ENCODE measurements at places on chromosomes 4 and X. TPM values are rescaled to one million over a fixed set of nuclear protein-coding genes. Genes with fewer than 3 reads are reported as not detected.

SPATA18 gene
- 1.2 TPM for total RNA-seq

GC gene
- total RNA-seq, result not detected

GLUD2 gene
- total RNA-seq, result 0.49 TPM

LEF1 gene
- 7.1 TPM for total RNA-seq

XAGE1B gene
- not detected for total RNA-seq

HTN1 gene
- total RNA-seq, result not detected

RHOXF2 gene
- total RNA-seq, result not detected

SHISA3 gene
- total RNA-seq, result not detected

RAI2 gene
- total RNA-seq, result 3.4 TPM

TMPRSS11D gene
- total RNA-seq, result not detected

TREX2 gene
- total RNA-seq, result 0.25 TPM

ADAMTS3 gene
- 14.8 TPM for total RNA-seq

MAGEA6 gene
- not detected for total RNA-seq

TMPRSS11B gene
- total RNA-seq, result not detected

NPY2R gene
- total RNA-seq, result 11.8 TPM

ZNF157 gene
- 3.7 TPM for total RNA-seq

USP17L20 gene
- total RNA-seq, result not detected

RBM10 gene
- 31.7 TPM for total RNA-seq

NDP gene
- total RNA-seq, result 24.3 TPM

XKRX gene
- not detected for total RNA-seq

LRIT3 gene
- total RNA-seq, result 0.25 TPM

HSD17B13 gene
- under 0.01 TPM for total RNA-seq

ADRA2C gene
- 1.5 TPM for total RNA-seq

STARD8 gene
- total RNA-seq, result 2.5 TPM

GPR82 gene
- not detected for total RNA-seq

LONRF3 gene
- total RNA-seq, result 1.7 TPM

SATL1 gene
- 0.98 TPM for total RNA-seq

IL2RG gene
- total RNA-seq, result 0.25 TPM

RASL11B gene
- total RNA-seq, result 20.9 TPM

NWD2 gene
- total RNA-seq, result 29.0 TPM

SCD5 gene
- total RNA-seq, result 271 TPM

TLL1 gene
- 0.98 TPM for total RNA-seq

ARSJ gene
- 0.49 TPM for total RNA-seq

ESX1 gene
- not detected for total RNA-seq

ZNF711 gene
- total RNA-seq, result 103 TPM

RNF150 gene
- total RNA-seq, result 43.3 TPM

GPRASP1 gene
- total RNA-seq, result 30.0 TPM

PCYT1B gene
- 21.1 TPM for total RNA-seq

SPATA4 gene
- total RNA-seq, result 0.49 TPM

TMEM154 gene
- 0.25 TPM for total RNA-seq

MAGEA2B gene
- total RNA-seq, result not detected

ANAPC4 gene
- 43.8 TPM for total RNA-seq

GNRHR gene
- under 0.01 TPM for total RNA-seq

ADAM29 gene
- 0.49 TPM for total RNA-seq

S100P gene
- total RNA-seq, result 2.0 TPM

EFHC2 gene
- total RNA-seq, result 2.2 TPM

NAA11 gene
- total RNA-seq, result not detected

KIT gene
- total RNA-seq, result 75.5 TPM

TMEM192 gene
- 7.1 TPM for total RNA-seq

CEP44 gene
- total RNA-seq, result 18.7 TPM

HTN3 gene
- not detected for total RNA-seq

CETN2 gene
- 27.3 TPM for total RNA-seq

CTAG1A gene
- not detected for total RNA-seq

LRP2BP gene
- 4.2 TPM for total RNA-seq

MAGEA2 gene
- not detected for total RNA-seq

FAM47A gene
- not detected for total RNA-seq
